ENCODE measurements at places on chromosomes 5 and 9.

DNA sequence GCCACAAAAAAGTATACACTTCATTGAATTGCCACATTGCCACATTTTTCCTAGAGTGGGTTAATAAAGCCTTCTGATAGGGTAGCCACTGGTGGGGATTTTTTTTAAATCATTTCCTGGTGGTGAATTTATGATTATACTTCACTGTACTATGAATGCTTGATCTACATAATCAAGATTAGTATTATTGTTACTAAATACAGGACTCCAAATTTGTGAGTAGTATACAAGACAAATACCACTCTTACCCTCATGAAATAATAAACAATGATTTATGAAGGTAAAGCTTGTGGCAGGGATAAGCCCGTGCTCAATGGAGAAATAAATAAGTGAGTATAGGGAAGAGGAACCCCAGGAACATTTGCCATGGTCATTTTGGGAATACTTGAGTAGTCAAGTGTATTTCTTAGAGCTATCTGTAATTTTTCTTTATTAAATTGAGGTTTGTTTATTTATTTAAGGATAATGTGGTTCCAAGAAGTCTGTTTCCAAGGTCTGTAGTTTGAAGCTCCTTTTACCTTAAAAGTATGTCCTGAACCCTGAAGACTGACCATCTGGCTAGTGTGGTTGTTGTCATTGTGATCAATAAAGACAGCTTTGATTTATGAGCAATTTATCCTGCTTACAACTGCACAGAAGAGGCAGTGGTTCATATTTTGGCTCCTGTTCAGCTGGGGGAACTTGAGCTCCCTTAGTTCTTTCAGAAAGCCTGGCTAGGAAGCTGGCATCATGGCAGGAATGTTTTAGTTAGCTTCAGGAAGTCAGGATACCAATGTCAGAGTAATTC is 118.6 kb downstream of the ZSWIM6 start:
- no peak for DNase-seq

DNA sequence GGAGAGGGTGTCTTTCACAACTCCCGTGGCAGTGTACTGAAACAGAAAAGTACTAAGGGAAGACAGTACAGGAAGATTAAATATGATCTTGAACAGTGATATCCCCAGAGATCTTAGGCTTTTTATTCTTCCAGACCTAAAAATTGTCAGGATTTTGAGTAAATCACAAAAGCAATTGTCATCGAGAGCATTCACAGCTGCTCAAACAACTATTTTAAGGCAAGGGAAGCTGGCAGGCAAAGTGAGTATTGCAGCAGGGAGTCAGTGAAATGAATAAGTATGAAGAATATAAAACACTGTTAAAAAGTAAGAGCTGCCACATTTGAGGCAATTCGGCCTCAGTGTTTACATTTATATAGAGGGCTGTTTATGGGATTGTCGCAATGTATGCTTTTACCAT is 479.0 kb downstream of the CAAP1 start:
- no peak for DNase-seq

- peak; percentile 28 for DNase-seq
Measured at GRCh38 chr5:82601077-82601476, 322.9 kb upstream of the RPS23 start.

- DNase-seq, result no peak
Measured at GRCh38 chr5:31751610-31752009, 112.7 kb downstream of the PDZD2 start.

DNA sequence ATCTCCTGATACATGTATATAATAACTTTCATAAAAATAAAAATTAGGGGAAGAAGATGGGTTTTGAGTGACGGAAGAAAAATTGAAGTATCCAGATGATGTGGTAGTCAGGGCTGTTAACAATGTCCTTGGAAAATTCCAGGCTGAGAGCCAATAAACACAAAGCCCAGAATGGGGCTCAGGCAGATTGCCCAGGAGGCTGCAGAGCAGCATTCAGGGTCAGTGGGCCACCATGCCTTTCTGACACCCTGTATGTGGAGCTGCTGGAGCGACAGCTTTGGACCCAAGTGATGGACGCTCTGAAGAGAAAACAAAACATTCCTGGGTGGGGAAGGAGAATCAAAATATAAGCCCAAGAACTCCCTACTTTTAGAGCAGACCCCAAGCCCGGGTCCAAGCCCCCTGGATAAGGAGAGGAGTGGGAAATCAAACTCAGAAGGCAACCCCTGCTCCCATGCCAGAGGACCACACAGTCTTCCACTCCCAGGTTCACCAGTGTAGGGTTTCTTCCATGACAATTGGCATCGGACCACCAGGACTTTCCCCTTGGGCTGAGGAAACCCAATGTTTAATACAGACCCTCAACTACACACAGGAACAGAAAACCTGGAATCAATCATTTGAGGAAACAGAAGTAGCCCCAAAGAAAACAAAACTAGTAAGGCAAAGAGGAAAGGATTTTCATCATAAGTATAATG is 45.7 kb upstream of the SPATA31C2 start:
- no peak for DNase-seq

DNA sequence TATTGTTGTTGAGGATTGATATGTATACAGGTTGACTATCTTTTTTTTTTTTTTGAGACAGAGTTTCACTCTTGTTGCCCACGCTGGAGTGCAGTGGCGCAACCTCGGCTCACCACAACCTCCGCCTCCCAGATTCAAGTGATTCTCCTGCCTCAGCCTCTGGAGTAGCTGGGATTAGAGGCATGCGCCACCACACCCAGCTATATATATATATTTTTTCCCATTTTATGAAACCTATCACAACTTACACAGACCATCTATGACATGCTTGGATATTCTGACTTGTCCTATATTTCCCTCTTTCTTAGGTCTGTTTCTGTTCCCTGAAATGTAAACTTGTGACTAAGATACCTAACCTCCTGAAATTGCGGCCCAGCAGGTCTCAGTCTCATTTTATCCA is 5.0 kb downstream of the CD14 start:
- no peak for DNase-seq
